ENCODE measurements at places on chromosomes 7 and 10.

GRCh38 chr7:85521108-85521694, 334.3 kb upstream of the SEMA3D start:
- DNase-seq = no peak

DNA sequence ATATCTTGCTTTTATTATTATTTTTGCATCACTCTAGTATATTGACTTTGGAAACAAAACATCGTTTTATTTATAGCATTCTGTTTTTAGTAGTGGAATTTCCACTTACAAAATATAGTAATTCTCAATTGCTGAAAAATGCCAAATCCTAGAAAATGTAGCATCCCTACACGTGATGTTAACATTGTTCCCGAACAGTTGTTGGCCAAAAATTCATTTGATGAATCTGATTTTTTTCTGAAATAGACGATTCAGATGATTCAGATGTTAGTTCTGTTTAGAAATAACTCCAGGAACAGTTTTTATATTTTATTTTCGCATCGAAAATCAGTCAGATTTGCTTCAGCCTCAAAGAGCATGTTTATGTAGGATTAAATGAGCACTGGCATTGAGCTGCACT, 122.4 kb downstream of the GFRA1 start:
- no peak for DNase-seq

- no peak for DNase-seq
These were observed 47.9 kb upstream of the CCDC6 start for GRCh38 chr10:59954296-59954695.

DNA sequence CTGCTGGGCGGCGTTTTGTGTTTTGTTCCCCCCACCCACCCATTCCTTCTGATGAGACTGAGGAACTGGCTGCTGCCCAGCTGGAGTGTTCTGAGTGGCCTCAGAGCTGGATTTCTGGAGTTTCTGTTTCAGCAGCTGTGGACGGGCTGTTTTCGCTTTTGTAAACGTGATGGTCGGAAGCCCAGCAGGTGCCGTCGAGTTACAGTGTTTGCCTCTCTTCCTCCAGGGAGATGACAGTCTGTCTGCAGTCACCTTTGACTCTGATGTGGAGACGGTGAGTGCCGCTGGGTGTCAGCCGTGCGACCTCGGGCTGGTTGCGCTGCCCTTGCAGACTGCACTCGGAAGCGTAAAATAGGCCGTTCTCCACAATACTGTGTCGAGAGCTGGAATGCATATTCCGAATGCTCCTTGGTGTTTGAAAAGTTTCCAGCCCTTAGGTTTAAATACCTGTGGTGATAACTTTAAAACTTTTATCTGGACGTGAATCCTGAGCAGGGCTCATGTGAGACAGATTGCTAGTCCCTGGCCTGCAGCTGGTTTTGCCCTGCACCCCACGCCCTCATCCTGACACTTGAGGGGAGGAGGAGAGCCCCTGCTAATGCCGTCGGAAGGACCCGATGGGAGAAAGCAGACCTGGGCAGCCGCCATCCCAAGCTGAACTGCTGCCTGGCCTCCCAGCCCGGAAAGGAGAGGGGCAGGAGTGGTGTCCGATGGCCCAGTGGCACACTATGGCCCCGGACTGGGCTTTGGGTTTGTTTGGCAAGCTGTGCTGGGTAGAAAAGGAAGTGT, 8.3 kb downstream of the IQCE start:
- DNase-seq = no peak

- no peak for DNase-seq
These were observed 21.4 kb downstream of the HKDC1 start for GRCh38 chr10:69241575-69241974.

DNA sequence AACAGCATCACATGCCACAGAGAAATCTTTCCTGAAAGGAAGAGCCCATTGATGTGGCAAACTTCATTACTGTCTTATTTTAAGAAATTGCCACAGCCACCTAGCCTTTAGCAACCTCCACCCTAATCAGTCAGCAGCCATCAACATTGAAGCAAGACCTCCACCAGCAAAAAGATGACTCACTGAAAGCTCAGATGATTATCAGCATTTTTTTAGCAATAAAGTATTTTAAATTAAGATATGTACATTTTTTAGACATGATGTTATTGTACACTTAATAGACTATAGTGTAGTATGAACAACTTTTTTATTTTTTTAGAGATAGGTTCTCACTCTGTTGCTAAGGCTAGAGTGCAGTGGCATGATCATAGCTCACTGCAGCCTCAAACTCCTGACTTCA, 14.8 kb downstream of the STEAP1B start:
- no peak for DNase-seq

- DNase-seq = no peak
These were observed 860 bp downstream of the SEC31B start for GRCh38 chr10:100518761-100519241.

DNA sequence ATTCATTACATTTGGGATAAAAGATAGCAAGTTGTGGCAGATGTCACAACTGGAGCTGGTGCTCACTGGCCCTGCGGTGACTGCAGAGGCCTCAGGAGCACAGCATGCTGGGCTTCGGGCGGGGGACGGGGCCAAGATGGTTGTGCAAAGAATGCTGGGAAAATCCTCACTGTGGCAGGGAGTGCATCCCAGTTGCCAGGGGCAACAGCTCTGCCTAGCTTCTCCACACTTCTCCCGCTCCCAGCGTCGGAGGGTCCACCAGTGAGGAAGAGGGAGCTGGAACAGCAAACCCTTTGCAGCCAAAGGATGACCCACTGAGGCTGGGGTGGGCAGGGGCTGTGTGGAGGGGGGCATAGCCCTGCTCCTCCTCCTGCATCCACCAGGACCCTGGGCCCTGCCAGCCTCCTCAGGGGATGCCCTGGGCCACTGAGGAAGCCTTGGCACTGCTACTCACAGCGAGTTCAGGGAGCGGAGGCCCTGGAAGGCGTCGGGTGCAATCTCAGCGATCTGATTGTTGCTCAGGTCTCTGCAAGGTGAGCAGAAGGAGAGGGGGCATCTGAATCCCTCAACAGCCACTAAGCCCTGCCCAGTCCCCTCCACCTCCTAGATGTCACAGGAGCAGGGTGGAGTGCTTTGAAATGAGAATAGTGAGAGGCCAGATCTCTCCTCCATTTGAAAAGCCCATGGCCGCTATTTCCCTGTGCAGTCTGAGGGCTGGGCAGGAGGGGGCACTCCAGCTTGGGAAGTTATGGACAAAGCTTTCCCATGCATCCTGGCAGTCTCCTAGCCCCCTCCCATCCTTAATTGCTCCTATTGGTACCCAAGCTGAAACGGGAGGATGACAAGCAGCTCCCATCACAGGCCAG, 126.5 kb downstream of the SLIT1 start:
- DNase-seq = no peak

All from NCI-H1930 (cell line).